NCI-H1694 treated with DMSO at 0.1 percent for 48 hours (cell line): ENCODE measurements at places on chromosomes 2 and 18.

GRCh38 chr18:34311468-34311867 lies 86.8 kb upstream of the NOL4 start:
- no peak for DNase-seq

- DNase-seq = peak; percentile 97
Observed at GRCh38 chr2:181673173-181673572, 7.1 kb downstream of the NEUROD1 start.

DNA sequence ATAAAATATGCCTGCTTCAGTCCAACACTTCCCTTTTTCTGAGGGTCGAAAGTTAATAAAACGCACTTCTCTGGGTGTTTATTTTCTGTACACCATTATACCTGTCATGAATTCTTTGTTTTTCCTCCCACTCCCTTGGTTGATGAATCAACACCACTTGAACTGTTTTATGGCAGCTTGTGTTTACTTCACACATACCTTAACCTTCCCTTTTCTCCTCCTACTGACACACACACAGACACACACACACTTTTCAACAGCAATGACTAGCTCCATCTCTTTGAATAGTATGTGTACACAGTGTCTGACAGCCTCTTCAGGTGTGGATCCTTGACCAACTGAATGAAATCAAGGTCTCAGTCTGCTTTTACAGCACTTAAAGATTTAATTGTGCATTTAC lies 91.3 kb downstream of the SATB2 start:
- DNase-seq = no peak

DNA sequence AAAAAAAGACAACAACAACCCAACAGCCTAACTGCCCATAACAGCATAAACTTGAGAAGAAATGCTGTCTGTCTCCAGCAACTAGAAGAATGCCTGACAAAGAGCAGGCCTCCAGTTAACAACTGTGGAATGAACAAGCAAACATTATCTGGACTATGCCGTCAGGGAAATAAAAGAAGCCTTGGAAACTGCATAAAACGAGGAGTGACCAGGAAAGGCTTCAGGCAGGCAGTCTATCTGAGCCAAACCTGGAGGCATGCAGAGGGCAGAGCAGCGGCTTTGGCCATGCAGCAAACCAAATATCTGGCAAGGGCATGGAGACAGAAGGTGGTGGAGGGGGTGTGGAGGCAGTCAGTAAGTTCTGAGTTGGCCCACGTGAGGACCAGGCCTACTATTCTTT lies 11.1 kb downstream of the HES6 start:
- DNase-seq = no peak

GRCh38 chr18:8980918-8981317 lies 121.6 kb upstream of the NDUFV2 start:
- DNase-seq = no peak

GRCh38 chr2:150028322-150028721 lies 440.7 kb upstream of the MMADHC start:
- no peak for DNase-seq

GRCh38 chr18:10128921-10129501 lies 215.2 kb downstream of the VAPA start:
- no peak for DNase-seq

- peak; percentile 15 for DNase-seq
Observed at GRCh38 chr18:26813043-26813442, 52.5 kb downstream of the AQP4 start.

DNA sequence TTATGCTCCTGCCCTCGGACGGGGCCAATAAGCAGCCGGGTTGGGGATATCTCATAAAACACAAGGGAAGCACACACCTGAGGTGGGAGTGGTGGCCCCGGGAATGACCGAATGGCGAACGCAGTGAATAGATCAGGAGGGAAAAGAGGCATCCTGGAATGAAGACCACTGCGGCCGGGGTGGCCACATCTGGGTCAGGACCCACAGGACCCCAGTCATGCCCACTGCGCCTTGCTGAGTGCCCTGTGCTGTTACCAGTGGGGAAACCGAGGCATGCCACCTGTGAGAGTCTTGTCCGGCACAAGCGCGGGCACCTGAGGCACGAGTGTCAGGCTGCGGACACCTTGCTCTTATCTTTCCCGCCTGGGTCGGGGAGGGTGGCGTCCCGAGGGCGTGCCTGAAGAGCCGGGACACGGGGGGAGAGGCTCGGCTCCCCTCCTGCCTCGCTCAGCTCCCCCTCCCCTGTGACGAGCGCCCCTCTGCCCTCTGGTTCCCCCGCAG lies 1.6 kb downstream of the PDCD1 start:
- no peak for DNase-seq

- no peak for DNase-seq
Observed at GRCh38 chr18:11989174-11989573, 7.9 kb downstream of the IMPA2 start.

DNA sequence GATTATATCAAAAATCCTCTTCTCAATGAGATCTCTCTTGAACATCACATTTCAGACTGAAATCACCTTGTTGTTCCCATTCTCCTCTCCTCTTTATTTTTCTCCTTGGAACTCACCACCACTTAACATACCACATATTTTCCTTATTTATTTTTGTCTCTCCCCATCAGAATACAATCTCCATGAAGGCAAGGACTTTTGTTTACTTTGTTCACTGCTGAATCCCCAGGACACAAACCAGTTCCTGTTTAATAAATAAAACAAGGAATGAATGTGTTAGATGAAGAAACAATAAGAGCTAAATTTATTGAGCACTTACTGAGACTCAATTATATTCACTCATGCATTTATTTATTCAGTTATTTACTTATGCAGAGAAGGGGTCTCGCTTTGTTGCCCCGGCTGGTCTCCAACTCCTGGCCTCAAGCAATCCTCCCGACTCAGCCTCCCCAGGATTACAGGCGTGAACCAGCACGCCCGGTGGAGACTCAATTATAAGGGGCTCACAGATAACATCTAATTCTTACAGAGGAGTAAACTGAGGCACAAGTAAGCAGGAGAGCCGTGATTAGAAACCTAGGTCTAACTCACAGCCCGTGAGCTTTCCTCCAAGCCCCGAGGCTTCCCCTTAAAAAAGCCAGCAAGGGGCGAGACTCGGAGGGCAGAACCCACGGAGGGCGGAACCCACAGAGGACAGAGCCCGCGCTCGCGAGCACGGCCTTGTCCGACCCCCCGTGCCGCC lies 616 bp upstream of the TAF1B start:
- DNase-seq = no peak

- DNase-seq = peak; percentile 19
Observed at GRCh38 chr18:34522603-34523002, 187.5 kb upstream of the DTNA start.

DNA sequence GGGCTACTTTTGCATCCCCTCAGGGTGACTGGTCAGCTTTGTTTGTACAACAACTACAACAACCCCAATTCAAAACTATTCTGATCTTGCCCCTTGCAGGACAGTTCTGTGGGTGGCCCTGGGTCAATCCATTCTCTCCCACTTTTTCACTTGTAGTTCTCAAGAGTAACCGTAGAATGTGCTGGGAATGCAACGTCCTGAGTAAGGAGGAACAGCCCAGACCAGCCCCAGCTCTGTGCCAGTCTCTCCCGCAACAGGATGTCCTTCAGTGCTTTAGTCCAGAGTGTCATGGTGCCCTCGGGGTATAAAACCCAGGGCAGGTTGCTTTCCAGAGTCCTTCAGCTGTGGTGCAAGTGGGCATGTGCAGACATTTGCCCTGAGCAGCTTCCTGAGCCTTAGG lies 22.1 kb upstream of the TEX51 start:
- DNase-seq = no peak

GRCh38 chr18:80197528-80197927 lies 49.8 kb downstream of the PARD6G start:
- no peak for DNase-seq

DNA sequence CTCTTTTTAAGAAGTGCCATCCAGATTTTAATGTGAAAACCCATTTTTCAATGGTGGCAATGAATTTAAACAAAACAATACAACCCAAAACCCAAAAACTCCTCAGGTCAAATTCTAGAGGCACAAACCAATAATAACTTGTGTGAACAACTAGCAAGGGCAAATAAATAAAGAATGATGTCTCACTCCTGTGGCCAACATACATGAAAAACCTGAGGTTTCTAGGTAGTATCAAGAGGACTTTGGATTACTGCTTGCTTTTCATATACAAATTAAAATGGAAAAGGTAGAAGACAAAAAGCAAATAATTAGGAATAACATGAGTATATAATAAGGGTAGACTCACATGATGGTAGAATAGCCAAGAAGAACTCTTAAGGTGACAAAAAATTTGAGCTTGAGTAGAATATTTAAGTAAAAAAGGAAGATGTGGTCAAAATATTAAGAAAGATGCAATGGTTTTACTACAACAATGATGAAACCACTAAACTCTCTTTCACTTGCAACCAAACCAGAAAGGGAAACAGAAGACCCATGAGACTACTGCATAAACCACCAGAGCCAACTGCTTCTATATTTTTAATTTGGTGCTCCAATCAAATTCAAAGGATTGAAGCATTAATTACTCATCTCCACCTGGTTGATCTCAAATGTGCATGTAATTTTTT lies 53.5 kb downstream of the DARS1 start:
- DNase-seq = no peak

- no peak for DNase-seq
Observed at GRCh38 chr18:76373297-76373696, 121.7 kb downstream of the ZNF516 start.

- DNase-seq = no peak
Observed at GRCh38 chr18:78612801-78613200, 366.8 kb upstream of the SALL3 start.
